Epithelial cell of prostate (primary cell): ENCODE measurements at places on chromosomes 7 and 10.

DNA sequence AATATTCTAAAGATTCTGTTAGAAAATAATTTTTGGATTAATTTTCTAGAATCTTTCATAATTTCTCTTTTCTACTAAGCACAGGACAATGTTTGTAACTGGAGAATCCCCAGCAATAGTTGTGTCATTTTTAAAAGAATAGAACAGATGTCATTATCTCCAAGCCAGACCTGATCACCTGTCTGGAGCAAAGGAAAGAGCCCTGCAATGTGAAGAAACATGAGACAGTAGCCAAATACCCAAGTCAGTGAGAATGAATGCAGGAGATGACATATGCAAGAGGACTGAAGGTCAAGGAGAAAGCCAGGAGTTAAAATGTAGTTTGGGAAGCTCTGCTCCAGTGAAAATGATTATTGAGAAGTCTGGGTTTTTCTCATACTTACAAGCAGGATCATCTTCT is 25.4 kb upstream of the ZNF138 start:
- DNase-seq = no peak

- DNase-seq = no peak
Measured at GRCh38 chr7:143901332-143901667, 676 bp downstream of the TCAF1 start.

DNA sequence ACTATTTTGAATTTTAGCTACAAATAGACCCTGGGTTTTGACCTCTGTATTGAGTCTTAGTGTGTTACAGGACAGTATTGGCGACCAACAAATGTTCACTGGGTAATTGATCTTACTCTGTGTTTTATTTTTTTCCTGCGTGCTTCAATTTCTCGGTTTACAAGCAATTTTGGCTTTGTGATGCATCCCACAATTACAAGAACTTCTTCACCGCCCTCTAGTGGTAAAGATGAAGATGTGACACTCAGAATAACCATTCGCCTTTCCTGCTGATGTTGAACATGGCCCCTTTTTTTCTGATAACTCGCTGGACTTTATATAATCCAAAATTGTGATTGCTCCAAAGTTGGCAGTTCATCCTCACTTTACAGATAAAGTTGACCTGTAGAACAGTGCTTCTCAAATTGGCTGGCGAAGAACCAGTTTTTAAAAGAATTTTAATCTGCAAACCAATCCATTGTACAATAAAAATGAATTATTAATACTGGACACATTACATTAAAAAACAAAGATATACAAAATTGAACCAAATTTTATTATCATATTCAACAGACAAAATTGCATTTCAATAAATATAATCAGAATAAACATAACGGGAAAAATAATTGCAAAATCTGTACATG is 20.2 kb upstream of the SMC3 start:
- DNase-seq = no peak

DNA sequence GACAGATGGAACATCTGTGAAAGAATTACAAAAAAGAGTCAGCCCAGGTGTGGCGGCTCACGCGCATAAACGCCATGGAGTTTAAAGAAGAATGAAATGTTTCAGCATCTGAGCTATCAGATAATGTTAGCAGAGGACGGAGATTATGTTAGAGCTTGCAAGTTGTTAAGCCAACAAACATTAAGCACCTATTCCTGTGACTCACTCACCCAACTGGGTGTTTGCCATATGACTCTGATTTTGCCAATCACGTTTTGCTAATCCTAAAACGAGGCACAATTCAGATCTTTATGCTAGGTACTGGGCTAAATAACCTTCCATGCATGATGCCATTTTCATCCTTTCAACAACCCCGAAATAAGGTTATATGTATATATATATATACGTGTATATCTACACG is 29.0 kb upstream of the CCNY start:
- peak; percentile 61 for DNase-seq

GRCh38 chr10:17805921-17806577 is 3.1 kb upstream of the MRC1 start:
- no peak for DNase-seq

- DNase-seq = no peak
Measured at GRCh38 chr10:93893646-93894515, at the start of gene SLC35G1. TSS of gene SLC35G1 (plus strand) at chr10:93893978. CDS start at chr10:93894034, 56 bp downstream.

- DNase-seq = no peak
Measured at GRCh38 chr7:27179503-27180430, 5.3 kb downstream of the HOXA11 start.

DNA sequence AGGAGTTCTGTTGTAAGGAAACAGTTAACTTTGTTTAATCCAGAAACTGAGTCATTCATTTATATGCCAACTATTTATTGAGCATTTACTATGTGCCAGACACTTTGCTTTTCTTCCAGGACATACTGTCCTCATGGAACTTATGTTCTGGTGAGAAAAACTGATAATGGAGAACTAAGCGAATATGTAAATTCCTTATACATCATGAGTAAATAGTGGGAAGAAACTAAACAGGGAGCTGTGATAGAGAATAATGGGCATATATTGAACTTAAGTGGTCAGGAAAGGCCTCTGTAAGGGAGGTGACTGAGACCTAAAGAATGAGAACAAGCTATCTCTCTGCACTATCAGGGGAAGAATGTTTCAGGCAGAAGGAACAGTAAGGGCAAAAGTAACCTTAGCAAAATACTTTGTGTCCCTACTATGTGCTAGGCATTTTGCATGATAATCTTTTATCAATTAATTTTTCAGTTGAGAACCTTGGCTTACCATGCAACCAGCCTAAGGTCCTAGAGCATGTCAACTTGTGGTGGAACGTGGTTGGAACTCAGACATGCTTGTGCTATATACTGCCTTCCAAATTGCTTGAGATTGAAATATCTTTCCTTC is 45.4 kb downstream of the ST7 start:
- DNase-seq = no peak

DNA sequence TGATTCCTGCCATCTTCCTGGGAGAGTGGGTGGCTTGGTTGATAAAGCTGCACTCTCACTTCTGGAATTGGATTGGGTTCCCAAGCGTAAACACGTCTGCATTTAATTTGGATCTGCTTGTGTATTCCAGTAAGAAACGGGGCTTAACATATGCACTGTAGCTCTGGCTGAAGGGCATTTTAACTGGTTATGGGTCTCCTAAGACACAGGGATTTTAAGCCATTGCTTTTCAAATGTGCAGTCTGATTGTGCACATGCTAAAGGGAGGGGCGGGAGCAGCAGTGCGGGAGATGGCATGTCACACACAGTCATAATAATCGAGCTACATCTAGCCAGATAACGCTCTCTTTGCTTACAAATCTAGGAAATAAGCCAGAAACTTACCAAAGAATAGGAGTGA is 247.3 kb upstream of the LYZL1 start:
- DNase-seq = no peak

- no peak for DNase-seq
Measured at GRCh38 chr7:11896663-11897062, 64.7 kb upstream of the THSD7A start.

DNA sequence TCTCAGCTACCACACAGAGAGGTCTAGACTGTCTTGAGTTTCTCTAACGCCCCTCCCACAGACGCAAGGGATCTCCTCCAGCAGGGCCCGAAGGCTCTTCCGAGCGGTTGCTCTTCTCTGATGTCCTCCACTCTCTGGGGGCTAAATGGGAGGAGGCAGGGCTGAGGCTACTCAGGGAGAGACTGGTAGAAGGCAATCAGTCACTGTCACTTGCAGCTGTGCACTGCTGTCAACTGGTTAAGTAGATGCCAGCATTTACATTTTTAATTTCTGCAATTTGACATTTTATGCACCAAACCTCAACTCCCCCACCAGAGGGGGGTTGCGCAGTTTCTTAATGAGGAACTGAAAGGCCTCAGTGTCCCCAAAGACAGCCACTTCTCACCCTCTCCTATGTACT is 442.8 kb downstream of the PLXNA4 start:
- no peak for DNase-seq

DNA sequence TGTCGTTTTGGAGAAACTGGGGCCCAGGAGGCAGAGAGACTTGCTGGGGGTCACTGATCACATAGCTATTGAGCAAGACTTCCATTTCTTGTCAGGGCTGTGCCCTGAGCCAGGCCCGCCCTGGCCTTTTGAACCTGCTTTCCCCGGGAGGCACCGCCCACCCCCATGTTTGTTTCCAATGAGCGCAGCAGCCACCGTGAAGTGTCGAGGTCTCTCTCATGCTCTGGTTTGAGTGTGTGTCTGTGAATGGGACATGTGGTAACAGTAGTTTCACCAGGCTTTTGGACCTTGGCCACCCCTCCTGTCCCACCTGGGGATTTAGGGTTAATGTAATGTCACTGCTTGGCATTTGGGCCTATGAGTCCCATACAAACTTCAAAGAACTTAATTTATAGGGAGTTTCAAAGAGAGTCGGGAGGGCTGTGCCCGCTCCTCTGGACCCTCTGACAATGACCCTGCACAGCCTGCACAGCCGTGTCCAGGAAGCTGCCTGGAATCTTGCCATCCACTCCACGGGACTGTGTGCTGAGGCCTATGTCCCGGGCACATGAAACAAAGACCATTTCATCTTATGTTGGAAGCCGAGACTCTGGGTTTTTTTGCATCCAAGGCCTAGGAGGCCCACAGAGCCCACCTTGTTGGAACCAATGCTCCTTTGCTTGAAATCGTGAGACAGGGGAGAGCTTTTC is 6.3 kb downstream of the PRF1 start:
- DNase-seq = no peak

DNA sequence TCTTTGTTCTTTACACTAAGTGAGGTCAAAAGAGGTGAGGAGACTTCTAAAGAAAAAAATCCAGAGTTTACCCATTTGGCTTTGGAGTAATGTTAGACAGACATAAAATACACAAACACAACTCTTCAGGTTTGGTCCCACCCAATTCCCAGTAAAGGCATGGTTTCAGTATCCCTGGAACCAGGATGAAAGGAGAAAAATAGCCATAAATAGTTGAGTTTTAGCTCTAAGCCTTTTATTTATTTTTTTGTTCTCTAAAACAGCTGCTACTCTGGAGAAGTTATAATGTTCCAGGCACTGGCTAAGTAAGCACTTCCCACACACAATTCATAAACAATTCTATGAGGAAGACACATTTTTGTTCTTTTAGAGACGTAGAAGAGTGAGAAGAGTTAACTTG is 4.0 kb downstream of the ABCB1 start:
- DNase-seq = no peak

GRCh38 chr10:113108194-113108835 is 158.3 kb downstream of the TCF7L2 start:
- DNase-seq = no peak

GRCh38 chr10:124565565-124566221 is 104.1 kb downstream of the LHPP start:
- DNase-seq = no peak

- DNase-seq = no peak
Measured at GRCh38 chr7:24778543-24779282, 21.4 kb upstream of the GSDME start.

DNA sequence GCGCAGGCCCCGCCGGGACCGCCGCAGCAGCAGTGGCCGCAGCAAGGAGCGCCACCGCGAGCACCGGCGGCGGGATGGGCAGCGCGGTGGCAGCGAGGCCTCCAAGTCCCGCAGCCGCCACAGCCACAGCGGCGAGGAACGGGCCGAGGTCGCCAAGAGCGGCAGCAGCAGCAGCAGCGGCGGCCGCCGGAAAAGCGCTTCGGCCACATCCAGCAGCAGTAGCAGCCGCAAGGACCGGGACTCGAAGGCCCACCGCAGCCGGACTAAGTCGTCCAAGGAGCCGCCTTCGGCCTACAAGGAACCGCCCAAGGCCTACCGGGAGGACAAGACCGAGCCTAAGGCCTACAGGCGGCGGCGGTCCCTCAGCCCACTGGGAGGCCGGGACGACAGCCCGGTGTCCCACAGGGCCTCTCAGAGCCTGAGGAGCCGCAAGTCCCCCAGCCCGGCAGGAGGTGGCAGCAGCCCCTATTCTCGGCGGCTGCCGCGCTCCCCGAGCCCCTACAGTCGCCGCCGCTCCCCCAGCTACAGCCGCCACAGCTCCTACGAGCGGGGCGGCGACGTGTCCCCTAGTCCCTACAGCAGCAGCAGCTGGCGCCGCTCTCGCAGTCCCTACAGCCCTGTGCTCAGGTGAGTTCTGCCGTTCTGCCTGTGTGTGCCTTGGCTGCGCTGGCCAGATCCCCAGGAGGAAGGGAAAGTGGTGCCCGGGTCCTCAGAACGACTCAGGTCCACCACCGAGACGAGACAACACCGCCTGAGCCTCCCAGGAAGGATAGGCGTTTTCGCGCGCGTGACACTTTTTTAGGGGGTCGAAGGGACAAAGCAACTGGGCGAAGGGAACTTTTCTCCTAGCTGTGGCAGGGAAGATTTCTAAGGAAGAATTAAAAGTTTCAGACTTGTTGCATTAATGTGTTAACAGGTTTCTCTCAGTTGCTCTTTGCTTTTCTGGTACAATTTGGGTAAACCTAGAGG is 1.5 kb downstream of the CDK13 start:
- no peak for DNase-seq

GRCh38 chr7:122304319-122304975 is at the start of gene FEZF1:
TSS of gene FEZF1 (minus strand) at chr7:122304750. CDS start at chr7:122304437, 313 bp downstream.
- no peak for DNase-seq

- DNase-seq = no peak
Measured at GRCh38 chr10:17179002-17179401, 22.5 kb downstream of the TRDMT1 start.
